ENCODE measurements at places on chromosomes 12 and 14.

DNA sequence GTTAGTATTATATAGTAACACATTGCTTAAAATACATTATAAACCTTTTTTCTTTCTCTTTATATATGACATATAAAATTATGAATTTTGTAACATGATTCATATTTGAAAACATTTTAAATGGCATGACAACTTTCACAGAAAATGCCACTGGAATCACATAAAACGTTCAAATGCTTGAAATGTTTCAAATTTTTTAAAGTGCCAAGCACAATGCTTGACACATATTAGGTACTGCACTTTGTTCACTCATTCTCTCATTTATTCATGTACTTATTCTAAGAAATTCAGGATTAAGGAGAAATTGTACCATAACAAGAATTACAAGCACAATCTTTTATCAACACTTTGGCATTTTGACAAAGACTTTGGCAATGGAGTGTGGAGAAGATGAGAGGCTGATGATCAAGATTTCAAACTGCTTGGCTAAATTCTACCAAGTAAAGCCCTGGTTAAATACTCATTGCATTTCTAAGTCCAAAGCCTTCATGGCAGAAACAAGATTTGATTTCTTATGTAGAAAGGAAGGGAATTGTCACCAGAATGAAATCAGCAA lies 232.2 kb downstream of the C12orf50 start:
- no peak for DNase-seq

GRCh38 chr14:70213721-70214282 lies 25.1 kb upstream of the SLC8A3 start:
- DNase-seq, result no peak

GRCh38 chr12:116015525-116015924 lies 262.0 kb downstream of the MED13L start:
- DNase-seq, result peak; percentile 15

- peak; percentile 4 for DNase-seq
Observed at GRCh38 chr12:107320033-107320928, 226.9 kb upstream of the CRY1 start.

- DNase-seq, result no peak
Observed at GRCh38 chr12:53820514-53821306, 68.9 kb upstream of the CISTR start.

- no peak for DNase-seq
Observed at GRCh38 chr12:46209170-46209569, 59.7 kb downstream of the SLC38A1 start.

- DNase-seq, result peak; percentile 66
Observed at GRCh38 chr12:96136161-96136560, 58.0 kb upstream of the ELK3 start.

DNA sequence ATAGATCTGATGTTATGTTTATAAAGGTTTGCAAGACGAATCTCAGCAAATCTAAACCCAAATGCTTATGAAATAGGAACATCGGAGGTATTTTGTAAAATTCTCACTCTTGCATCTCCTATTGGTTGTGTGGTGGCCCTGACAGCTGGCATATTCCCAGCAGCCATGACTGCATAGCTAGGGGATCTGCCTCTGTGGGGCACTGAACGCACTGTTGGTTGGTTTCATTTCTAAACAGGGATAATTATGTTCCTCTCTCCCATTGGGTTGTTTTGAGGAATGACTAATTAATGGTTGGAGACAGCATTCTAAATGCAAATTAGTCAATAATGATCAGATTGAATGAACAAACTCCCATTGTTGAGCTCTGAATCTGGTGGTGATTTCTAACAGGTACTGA lies 2.7 kb upstream of the BEST3 start:
- no peak for DNase-seq

DNA sequence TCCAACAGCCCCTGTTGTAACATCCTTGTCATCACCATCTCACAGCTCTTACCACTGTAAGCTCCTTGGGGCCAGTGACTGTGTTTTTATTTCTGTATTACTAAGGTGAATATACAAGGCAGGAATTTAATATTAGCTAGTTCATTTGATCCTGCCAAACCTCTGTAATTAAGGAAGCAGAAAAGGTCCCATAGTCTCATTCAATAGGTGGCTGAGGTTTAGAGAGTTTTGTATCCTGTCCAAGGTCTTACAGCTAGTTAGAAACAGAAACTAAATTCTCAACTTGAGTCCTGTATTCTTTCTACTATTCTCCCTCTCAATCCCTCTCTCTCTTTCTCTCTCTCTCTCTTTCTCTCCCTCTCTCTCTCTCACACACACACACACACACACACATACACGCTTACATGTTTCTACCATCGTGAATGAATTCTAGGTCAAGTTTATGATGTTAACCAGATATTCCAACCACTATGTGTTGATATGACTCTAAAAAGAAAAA lies 543 bp upstream of the GLIPR1 start:
- DNase-seq, result peak; percentile 32

DNA sequence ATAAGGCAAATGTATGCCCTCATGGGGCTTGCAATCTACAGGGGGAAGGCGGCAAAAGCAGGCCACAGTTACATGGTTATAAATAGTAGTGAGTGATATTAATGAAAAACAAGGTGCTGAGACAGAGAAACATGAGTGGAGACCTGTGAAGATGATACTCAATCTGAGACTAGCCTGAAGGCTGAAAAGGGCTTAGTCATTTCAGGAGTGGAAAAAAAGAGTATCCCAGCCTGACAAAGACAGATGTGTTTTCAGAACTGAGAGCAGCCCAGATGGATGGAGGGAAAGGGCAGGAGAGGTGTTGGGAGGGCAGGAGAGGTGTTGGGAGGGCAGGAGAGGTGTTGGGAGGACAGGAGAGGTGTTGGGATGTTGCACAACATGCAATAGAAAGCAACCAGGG lies 181.9 kb downstream of the C12orf42 start:
- DNase-seq, result no peak

DNA sequence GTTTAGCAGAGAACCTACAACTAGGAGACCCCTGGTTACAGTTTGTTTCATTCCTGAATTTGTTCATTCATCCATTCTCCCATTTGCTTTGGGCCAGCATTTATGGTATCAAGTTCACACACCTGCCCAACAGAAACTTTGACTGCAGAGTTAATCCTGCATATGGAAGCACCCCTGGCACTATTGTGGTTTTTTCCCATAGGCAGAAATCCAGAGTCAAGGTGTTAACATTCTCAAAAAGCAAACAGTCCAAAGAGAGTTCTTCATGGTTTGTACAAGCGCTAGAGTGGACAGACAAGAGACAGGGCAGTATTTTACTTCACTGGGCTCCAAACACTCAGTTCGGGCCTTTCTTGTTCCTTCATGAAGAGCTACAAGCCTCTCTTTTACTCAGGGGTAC lies 51.9 kb downstream of the KCNK10 start:
- DNase-seq, result no peak

DNA sequence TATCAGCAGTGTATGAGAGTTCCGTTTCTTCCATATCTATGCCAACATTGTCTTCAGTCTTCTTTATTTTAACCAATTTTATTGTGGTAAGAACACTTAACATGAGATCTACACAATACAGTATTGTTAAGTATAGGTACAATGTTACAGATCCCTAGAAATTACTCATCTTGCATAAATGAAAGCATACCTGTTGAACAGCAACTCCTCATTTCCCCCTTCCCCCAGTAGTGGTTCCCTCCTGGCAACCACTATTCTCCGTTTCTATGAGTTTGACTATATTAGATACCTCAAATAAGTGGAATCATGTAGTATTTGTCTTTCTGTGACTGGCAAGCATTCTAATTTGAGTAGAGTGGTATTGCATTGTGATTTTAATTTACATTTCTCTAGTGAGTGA lies 150.5 kb downstream of the CRADD start:
- no peak for DNase-seq

GRCh38 chr12:50621399-50622300 lies 116.9 kb downstream of the DIP2B start:
- DNase-seq, result no peak

- no peak for DNase-seq
Observed at GRCh38 chr14:25034803-25035681, 14.9 kb downstream of the STXBP6 start.

DNA sequence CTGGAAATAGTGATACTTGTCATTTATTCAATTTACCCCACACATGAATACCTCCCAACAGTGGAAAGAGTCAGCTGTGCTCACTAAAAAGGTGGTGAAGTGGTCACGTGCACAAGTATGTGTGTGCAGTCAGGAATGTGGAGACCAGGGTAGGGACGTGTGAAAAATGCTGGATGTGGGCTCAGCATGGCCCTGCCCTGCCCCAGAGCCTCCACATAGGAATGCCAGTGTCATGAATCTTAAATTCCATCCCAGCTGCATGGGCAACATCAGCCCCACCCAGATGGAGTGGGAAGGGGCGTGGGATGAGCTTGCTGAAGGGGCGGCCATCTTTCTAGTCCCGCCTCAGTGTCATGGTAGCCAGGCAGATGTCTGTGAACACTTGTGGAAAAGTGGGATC lies 87.7 kb downstream of the C12orf75 start:
- DNase-seq, result peak; percentile 86

DNA sequence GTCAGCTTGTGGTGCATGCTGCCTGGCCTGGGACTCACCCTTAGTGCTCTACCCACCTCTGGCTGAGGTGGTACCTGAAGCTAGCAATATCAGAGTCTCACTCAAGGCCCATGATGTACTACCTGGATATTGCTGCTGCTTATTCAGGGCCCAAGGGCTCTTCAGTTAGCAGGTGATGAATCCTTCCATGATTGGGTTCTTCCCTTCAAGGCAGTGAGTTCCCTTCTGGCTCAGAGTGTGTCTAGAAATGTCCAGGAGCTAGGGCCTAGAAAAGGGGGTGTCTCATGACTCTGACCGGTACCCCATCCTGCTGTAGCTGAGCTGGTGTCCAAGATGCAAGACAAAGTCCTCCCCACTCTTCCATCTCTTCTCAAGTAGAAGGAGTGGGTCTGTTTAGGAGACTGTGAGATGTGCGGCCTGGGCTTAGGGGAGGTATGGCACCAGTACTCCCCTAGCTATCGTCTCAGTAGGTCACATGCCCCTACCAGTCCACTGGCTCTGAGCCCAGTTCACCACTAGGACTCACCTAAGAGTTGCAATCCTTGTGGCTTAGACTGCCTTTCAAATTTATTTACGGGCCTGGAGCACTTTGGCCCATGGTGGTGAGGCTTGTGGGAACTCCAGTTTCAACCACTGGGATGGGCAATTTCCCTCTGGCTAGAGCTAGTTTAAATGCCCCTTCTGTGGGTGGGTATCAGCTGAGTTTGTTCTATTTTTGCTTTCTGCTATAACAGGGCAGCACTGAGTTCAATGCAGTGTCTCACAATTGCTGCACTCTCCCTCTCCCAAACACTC lies 12.2 kb downstream of the PRORP start:
- DNase-seq, result no peak

DNA sequence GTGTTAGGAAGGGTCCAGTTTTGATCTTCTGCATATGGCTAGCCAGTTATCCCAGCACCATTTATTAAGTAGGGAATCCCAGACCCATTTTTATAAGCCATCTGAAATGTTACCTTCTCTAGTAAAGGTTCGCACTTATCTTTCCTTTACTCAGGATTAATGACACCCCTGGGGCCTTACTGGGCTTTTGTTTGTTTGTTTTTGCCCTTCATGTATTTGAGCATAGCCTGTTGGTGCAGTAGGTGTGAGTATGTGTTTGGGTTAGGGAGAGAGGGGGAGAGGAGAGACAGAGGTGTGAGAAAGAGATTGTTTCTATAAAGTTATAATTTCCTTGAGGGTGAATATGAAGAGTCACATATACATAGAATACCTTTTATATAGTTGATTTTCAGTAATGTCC lies 96.9 kb downstream of the AKAP6 start:
- no peak for DNase-seq

DNA sequence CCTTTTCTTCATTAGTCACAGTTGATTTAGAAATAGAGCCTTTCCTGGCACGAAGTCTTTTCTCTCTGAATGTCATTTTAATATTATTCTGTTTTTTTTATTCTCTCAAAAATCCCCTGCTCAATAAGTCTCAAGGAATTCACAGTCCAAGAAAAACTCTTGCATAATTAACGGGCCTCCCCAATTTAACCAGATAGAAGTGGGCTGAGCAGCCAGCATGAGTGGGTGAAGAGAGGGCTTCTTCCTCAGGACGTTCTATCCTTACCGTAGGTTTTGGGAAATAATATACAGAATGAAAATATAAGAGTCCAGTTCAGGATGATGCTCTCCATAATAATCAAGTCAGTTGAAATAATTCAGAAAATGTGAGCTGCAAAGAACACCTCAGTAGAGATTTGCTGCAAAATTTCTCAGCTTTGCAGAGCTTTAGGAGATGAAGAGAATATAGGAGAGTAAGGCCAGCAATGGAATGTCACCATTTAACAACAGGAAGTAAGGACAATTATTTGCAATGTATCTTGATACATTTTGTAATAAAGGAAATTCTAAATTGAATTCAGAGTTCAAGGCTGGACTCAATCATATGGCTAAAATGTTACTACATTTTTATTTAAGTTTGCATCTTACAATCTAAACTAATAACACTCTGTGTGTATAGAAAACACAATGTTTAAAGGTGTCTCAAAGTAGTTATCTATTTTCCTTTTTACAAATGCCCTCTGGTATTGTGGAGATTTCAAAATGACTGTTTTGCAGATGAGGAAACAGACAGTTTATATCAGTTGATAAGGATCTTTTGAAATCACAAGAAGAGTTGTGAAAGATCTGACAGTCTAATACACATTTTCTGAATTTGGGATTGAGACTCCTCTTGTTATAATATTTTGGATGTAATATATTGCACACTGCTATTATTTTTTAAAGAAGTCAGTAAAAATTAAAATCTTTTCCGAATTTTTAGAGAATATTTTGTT lies 1724.1 kb upstream of the SEL1L start:
- no peak for DNase-seq

DNA sequence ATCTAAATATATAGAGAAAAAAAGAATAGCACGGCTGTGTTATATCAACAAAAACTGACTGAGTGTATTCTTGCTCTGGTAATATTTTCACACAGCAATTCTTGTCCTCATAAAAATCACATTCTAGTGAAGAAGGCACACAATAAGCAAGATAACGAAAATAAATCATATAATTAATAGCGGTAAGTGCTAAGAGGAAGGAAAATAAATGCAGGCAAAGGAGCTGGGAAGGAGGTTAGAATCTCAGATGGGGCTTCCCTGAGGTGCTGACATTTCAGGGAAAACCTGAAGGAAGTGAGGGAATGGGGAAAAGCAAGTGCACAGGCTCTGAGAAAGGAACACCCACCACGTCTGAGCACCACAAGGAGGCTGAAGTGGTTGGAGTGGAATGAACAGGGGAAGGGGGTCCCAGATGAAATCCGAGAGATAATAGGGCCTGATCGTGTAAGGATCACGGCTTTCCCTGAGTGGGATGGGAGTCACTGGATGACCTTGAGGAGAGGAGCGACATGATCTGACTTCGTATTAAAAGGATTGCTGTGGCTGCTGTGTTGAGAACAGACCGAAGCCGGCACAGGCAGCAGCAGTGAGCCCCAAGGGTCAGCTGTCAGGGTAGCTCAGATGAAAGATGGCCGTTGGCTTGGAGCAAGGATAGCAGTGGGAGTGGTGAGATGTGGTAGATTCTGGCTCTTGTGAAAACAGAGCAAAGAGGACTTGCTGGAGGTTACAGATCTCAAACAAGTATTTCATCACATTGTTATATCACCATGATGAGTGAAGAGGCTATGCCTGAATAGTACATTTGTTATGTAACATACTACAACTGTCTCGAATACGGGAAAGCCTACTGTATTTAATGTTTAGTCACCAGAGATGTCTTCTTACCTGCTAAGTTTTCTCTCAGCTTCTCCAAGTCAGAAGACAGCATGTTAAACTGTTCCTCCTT lies 67.1 kb upstream of the VPS33A start:
- DNase-seq, result no peak

GRCh38 chr12:98572010-98572409 lies 21.5 kb upstream of the SLC25A3 start:
- no peak for DNase-seq

Data from fibroblast of skin of left quadriceps (primary cell).